ENCODE measurements at places on chromosomes 11 and 22.

- DNase-seq, result no peak
Measured at GRCh38 chr11:103798026-103798425, 238.4 kb upstream of the DDI1 start.

- DNase-seq, result no peak
Measured at GRCh38 chr11:124869331-124869730, 4.1 kb downstream of the ROBO3 start.

GRCh38 chr11:114193730-114194679 is 102.2 kb upstream of the NNMT start:
- no peak for DNase-seq

GRCh38 chr11:105045676-105046296 is 651 bp upstream of the CARD16 start:
- no peak for DNase-seq

- DNase-seq, result no peak
Measured at GRCh38 chr11:122556605-122557004, 98.9 kb upstream of the UBASH3B start.

GRCh38 chr11:19442554-19442910 is 201.8 kb upstream of the E2F8 start:
- DNase-seq, result no peak

DNA sequence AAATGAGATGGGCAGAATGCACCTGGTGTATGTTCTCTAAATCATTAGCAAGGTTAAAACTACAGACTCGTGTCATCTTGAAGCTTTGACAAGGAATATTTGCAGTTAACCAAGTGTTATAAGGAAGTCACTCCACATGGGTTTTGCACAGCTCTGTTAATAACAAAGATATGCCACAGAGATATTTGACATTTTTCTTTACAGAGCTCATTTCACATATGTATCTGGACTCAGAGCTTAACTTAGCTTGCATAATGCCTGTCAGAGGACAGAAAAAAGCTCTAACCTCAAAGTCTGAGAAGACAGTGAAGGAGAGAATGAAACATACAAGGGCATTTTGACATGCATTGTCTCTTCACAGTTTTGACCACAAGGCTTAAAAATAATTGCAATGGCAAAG is 105.5 kb downstream of the C11orf87 start:
- no peak for DNase-seq

- no peak for DNase-seq
Measured at GRCh38 chr22:42925598-42925997, 68.5 kb upstream of the ARFGAP3 start.

- no peak for DNase-seq
Measured at GRCh38 chr11:128181088-128181480, 406.3 kb downstream of the ETS1 start.

DNA sequence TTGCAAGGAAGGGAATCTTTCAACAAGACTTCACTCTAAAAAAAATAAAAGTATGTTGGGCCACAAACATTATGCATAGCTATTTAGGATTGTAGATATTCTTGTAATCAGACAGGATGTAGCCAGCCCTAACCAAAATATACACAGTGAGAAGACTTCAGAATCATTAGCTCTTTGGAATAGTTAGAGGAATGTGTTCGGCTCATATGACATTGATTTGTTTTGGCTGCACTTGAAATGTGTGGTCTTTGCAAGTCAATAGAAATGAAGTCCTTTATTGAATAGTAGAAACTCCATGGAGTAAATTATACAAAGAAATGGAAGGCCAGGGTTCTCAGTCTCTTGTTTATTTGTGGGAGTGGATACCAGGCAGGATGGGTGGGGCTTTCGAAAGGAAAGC is 692.1 kb downstream of the NTM start:
- DNase-seq, result no peak

GRCh38 chr11:111119751-111120150 is 125.8 kb upstream of the POU2AF2 start:
- no peak for DNase-seq

GRCh38 chr11:4433856-4434255 is 15.2 kb upstream of the OR52K2 start:
- no peak for DNase-seq

GRCh38 chr11:67492801-67493547 is 10.1 kb downstream of the AIP start:
- DNase-seq, result peak; percentile 8

DNA sequence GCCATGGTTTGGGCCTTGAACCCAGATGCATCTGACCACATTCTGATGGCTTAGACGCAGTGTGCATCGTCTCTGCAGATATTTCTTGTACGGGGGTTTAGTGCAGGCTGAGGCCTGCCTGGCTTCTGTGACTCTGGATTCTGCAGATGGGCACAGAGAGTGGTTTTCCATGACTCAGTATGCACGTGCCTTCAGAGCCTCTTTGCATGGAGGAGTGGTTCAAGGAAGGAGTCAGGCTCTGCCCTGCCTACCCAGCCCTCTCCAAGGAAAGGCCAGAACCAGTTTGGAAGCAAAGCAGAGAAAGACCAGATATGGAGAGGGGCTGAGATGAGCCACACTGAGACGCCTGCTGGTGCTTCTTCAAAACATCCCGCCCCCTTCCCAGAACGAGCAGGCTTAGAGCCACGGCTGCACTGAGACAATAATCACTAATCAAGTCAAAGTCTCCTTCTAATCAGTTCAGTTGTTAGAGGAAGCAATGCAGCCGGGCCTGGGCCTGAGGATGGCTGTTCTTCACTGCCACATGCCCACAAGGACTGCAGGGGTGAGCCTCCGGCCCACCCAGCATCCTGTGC is 308.9 kb downstream of the NXPE2 start:
- no peak for DNase-seq

- DNase-seq, result no peak
Measured at GRCh38 chr11:120231963-120232362, 8.0 kb upstream of the POU2F3 start.

GRCh38 chr22:30947173-30947815 is 21.3 kb downstream of the MORC2 start:
- DNase-seq, result no peak

DNA sequence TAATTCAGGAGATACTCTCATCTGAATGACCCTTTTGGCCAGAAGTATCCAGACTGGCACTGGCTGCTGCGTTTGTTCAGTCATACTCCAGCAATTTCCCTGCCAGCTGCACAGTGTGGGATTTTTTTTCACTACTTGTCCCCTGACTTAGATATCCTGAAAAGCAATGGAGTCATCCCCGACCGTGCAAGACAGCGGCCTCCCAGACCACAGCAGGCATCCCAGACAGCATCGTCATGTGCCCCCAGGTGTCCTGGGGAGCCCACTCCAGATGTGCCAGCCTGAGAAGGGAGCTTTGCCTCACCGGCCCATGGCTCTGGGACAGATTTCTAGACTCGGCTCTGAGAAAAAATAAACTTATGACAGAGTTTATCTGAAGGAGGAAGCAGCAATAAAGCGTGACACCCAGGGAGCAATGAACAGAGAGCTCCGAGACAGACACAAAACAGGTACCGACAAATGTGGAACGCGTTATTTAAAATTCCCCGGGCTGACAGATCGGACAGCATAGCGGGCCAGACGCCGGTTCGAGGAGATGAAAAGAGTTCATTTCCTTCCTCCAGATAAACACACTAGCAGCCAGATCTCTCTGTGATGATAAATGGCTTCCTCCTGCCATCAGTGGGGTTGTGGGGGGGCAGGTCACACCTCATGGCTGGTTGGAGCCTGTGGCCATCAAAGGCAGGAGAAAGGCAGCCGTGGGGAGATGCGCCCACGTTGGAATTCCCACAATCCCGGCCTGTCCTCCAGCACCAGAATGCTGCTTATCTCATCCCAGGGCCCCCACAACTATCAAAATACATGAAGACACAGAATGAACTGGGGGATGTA is 106.4 kb upstream of the FGF3 start:
- no peak for DNase-seq

DNA sequence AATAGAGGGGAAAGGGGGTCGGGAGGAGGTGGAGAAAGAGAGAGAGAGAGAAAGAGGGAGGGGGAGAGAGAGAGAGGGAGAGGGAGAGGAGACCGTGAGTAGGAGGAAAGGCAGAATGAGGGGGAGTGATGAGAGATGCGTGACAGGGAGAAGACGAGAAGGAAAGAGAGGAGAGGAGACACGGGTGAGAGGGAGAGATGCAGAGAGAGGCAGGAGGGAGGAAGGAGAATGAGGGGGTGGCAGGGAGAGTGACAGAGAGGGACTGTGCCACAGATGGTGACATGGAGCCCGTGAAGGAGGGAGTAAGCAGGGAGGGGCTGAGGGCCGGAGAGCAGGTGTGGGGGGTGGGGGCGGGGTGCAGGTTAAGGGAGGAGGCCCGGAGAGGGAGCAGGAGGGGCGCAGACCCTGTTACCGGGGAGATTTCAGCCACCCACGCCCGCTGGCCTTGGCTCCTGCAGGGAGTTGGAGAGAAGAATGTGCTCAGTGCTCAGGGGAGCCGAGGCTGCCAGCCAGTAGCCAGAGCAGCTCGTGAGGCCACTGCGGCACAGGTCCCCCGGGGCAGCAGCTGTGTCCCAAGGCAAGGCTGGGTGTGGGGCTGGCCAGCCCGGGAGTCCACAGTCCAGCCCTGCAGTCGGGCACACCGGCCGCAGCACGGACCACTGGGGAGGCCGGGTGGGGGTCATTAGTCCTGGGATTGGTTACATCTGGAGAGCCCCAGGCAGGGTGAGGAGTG is at the start of gene SSTR3:
SSTR3 (minus strand) TSS at position 304 of the 733 bp plus-strand sequence. CDS start 4,674 bp downstream, outside the sequence.
- no peak for DNase-seq

DNA sequence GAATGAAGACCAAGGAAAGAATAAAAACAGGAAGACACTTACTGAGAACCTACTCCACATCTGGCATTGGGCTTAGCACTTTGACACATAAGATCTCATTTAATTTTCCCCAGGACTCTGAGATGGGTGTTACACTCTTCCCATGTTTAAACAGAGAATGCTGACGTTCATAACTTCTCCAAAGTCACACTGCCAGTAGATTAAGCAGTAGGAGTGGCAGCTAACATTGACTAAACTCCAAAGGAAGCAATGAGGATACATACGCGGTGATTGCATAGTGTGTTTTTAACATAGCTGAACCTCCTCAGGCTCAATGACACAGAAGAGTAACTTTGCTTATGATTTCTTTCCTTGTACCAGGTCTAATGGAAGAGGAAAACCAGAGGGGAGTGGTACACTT is 14.5 kb upstream of the OR10V1 start:
- no peak for DNase-seq

- DNase-seq, result no peak
Measured at GRCh38 chr11:18106688-18107087, 806 bp upstream of the SAAL1 start.

- no peak for DNase-seq
Measured at GRCh38 chr11:117979481-117980211, 6.5 kb upstream of the IL10RA start.

- no peak for DNase-seq
Measured at GRCh38 chr11:35288817-35289541, 130.4 kb downstream of the SLC1A2 start.

- DNase-seq, result no peak
Measured at GRCh38 chr22:35476341-35476740, 64.3 kb upstream of the RASD2 start.

DNA sequence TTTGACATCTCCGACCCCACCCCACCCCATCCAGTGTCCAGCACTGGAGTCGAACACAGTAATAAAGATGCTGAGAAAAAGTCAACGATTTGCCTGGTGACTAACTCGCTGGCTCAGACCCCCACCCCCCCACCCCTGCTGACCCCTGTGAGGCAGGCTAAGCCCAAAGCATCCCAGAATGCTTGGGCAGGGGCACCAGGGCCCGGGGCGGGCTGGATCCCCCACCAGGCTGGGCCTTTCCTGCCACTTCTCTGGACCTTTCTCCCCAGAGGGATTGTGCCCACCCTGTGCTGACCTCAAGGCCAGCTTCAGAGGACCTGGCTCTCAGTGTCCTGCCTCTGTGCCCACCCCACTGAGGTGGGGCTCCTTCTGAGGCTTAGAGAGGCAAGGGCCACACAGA is 1.8 kb downstream of the C11orf86 start:
- no peak for DNase-seq

GRCh38 chr11:30774496-30775232 is 188.5 kb upstream of the MPPED2 start:
- no peak for DNase-seq

DNA sequence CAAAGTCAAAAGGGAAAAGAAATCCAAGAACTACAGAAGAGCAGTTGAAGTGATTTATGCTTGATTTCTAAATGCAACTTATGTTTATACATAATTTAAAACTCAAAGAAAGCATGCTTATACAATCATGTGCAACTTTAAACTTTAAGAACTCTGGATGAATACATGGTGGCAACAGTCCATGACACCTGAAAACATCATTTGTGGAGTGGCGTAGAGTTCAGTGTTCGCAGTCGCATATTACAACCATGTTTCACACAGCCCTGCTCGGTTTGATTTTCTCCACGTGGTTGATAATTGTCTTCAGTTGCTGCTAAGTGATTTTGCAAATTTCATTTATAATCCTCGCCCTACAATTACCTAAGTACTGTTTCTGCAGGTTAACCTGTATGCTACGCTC is 45.4 kb downstream of the DKK3 start:
- DNase-seq, result no peak

GRCh38 chr11:115649461-115649860 is 145.2 kb upstream of the CADM1 start:
- DNase-seq, result no peak

DNA sequence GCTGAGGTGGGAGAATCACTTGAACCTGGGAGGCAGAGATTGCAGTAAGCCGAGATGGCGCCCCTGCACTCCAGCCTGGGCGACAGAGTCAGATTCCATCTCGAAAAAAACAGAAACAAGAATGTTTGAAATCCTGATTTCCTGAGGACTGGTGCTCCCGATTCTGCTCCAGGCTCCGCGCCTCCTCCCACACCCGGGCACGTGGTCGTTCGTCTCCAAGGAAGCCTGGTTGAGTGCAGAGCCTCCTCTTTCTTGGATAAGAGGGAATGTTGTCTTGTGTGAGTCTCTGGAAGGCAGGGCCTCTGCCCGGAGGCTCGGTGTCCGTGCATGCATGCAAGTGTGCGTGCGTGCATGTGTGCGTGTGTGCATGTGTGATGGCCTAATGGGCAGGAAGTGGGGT is 30.1 kb downstream of the BRSK2 start:
- no peak for DNase-seq

DNA sequence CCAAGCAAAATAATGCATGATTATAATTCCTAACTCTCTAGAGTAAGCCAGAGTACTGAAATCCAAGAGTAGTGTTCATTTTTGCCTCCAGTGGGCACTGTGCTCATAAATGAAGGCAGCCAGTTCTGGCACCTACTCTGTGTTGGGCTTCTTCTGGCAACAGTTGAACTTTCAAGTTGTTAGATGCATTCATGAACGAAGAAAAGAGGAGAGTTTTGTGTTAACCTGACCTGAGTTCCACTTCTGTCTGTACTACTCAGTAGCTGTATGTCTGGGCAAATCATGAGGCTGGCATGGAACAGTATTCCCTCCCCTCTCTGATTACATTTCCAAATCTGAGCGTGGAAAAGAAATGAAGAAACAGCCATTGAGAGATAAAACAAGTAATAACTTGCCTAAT is 20.3 kb upstream of the TENM4 start:
- no peak for DNase-seq

GRCh38 chr11:91129596-91129995 is 906.7 kb upstream of the CHORDC1 start:
- no peak for DNase-seq

GRCh38 chr11:35483131-35483820 is 42.1 kb downstream of the PAMR1 start:
- DNase-seq, result no peak
